ENCODE measurements at places on chromosomes 11 and 22. TPM values are rescaled to one million over a fixed set of nuclear protein-coding genes. Genes with fewer than 3 reads are reported as not detected.

RBMXL2 gene
- not detected for total RNA-seq

SAA2 gene
- total RNA-seq, result 0.99 TPM

MMP13 gene
- total RNA-seq, result not detected

BIRC3 gene
- 4.1 TPM for total RNA-seq

CD151 gene
- 149 TPM for total RNA-seq

ANO9 gene
- 1.4 TPM for total RNA-seq

TMEM191C gene
- total RNA-seq, result 1.6 TPM
